Central memory CD8-positive, alpha-beta T cell (primary cell): ENCODE measurements at places on chromosomes 2 and 18.

DNA sequence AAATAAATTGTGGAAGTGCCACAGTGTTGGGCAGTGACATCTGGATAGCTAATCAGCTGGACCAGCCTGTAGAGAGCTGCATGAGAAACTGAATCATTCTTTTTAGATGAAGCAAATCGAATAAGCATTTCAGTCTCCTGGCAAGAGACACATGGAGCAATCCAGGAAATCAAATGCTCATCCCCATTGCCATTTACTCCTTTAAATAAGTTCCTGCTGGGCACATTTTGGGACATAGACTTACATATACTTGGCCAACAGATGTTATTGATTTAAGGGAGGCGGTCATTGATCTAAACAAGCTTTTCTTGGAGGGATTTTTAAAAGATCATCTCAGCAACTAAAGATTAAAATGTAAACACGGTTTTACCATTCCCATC lies 307.1 kb downstream of the STK39 start:
- no peak for DNase-seq

DNA sequence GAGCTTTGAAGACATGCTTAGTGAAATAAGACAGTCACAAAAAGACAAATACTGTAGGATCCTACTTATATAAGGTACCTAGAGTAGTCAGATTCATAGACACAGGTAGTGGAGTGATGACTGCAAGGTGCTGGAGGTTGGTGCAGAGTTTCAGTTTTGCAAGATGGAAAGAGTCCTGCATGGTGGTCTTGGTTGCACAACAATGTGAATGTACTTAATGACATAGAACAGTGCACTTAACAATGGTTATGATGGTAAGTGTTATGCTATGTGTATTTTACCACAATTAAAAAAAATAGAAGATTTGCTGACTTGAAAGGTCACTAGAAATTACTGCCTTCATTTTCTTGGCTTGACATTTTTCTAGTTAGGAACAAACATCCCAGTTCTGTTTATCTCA lies 9.5 kb downstream of the CERS6 start:
- no peak for DNase-seq

- no peak for DNase-seq
Measured at GRCh38 chr18:48800466-48800865, 150.3 kb downstream of the SMAD7 start.

GRCh38 chr18:5546660-5547059 lies 2.9 kb upstream of the EPB41L3 start:
- DNase-seq, result no peak

DNA sequence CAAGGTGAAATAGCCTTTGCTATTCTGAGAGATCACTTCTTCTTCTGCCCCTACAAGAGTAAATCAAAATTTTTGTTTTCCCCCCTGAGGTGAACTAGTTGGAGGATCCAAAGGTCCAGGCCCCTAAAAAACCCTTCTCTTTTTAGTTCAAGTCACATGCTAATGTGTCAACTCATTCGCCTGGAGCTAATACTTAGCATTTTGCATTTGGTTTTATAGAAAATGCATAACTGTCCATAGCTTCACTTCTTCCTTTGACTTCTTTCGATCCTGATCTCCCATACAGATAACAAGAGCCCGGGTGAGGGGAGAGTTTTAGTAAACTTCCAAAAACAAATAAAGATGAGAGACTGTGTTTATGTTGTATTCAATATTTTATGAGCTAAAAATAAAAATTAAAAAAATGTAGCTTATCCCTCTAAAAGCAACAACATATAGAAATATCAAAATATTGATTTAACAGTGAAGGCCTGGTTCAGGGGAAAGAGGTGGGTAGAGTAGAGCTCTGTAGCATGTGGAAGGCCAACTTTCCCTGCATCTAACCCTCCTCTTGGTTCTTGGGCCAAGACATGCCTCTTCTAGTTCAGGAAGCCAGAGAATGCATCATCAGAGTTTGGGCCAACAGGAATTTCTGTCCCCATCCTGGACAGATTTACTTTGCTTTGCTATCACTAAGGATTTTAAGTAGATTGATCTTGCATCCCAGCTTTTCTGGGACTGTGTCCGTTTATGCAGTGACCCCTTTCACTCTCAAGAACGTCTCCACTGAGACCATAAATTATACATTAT lies 333.8 kb downstream of the ALK start:
- DNase-seq, result no peak

DNA sequence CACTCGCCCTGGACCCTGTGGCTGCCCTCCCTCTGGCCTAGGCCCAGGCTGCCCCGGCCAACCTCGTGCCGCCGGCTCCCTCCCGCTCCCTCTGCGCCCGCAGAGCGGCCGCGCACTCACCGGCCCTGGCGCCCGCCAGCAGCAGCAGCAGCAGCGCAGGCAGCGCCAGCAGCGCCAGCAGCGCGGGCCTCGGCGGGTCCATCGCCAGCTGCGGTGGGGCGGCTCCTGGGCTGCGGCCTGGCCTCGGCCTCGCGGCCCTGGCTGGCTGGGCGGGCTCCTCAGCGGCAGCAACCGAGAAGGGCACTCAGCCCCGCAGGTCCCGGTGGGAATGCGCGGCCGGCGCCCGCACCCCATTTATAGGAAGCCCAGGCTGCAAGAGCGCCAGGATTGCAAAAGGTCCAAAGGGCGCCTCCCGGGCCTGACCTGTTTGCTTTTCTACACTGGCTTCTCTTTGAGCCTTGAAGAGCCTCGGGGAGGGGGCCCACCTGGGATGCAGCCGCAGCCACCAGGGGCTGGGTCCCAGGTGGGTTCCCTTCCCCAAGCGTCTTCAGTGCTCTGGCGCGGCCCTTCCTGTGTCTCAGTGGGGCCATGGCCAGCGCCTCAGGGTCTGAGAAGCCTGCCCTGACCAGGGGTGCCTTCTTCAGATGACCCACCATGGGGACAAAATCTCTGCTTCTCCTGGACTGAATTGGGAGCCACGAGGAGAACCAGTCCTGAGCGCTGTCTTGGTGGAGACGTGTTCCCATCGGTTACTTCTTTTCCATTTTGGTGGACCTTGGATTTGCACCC lies at the start of gene APOB:
Gene APOB, minus strand, starts transcription at position 330 of the 789 bp plus-strand sequence. Its CDS starts 128 bp downstream, at position 202.
- no peak for DNase-seq

DNA sequence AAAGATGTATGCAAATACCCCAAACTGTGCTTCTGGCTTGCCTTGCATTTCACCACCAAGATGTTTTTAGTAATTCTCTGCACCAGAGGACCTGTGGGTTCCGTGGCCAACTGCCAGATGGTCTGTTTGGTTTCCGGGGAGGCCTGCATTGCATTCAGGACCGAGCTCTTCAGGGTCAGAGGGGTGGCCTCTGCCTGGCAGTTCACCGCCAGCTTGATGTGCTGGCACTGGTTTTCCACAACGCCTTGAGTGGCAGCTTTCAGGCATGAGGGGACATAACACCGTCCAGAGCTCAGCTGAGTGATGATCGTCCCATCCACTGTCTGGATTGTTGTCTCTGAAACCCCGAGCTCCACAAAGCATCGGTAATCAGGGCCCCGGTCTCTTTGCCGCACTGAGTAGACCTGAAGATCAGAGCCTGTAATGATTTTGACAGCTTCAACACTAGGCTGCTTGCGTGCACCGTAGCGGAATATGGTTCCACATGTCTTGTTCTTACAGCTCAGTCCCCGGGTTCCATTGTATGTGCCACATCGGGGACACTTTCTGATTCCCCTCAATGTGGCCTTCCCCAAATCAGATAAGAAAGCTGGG lies 9.4 kb downstream of the C2orf42 start:
- no peak for DNase-seq

DNA sequence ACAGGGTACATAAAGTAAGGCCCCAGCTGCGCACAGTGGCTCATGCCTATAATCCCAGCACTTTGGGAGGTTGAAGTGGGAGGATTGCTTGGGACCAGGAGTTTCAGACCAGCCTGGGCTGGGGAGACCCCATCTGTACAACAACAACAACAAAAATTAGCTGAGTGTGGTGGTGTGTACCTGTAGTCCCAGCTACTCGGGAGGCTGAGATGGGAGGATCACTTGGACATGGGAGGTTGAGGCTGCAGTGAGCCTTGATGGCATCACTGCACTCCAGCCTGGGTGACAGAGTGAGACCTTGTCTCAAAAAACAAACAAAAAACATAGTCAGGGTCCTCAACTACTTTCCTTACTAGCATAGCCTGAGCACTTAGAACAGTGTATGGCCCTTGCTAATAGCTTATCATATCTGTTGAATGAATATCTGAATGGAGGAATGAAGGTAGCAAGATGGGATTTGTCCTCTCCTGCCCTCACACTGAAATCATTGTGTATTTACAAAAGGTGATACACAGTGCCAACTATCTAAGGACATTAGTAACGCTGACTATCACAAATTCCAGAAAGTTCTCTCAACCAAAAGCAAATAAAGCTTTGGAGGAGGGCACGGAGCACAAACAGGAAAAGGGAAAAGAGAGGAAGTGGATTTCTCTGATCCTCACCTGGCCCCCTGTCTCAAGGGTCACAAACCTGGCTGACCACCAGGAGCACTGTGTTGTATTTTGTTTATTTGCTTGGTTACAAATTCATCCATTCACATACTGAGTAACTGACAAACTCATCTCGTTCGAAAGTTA lies 38.1 kb downstream of the L3MBTL4 start:
- DNase-seq, result no peak

- no peak for DNase-seq
Measured at GRCh38 chr2:221100467-221101089, 471.5 kb downstream of the EPHA4 start.

- DNase-seq, result no peak
Measured at GRCh38 chr2:174856447-174856846, 92.2 kb upstream of the CHRNA1 start.

GRCh38 chr18:63191413-63191812 lies 128.2 kb downstream of the BCL2 start:
- no peak for DNase-seq

GRCh38 chr2:11945139-11946126 lies 199.0 kb downstream of the LPIN1 start:
- DNase-seq, result no peak

DNA sequence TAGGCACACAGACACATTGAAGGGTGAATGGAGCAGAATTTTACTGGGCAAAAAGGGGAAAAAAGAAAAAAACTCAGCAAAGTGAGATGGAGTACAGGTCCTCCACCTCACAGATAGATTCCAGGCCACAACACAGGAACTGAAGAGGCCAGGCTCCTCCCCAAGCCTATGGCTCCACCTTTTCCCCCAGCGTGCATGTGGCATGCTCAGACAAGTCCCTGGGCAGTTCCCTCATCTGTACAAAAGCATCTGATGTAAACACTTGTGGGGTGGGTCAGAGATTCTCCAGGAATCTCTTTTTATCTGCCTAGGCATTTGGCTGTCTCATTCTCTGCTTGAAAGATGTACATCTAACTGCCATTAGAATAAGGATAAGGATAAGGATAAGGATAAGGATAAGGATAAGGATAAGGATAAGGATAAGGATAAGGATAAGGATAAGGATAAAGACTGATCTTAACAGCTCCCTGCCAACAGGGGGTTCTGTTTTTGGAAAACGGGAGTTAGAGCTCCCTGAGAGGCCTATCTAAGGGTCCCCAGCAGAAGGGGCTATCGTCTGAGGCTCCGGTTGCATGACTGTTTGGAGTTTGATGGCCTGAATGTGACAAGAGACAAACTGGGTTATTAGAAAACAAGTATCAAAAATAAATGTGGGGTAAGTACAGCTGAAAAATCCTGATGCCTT lies 17.2 kb upstream of the ASXL3 start:
- no peak for DNase-seq

DNA sequence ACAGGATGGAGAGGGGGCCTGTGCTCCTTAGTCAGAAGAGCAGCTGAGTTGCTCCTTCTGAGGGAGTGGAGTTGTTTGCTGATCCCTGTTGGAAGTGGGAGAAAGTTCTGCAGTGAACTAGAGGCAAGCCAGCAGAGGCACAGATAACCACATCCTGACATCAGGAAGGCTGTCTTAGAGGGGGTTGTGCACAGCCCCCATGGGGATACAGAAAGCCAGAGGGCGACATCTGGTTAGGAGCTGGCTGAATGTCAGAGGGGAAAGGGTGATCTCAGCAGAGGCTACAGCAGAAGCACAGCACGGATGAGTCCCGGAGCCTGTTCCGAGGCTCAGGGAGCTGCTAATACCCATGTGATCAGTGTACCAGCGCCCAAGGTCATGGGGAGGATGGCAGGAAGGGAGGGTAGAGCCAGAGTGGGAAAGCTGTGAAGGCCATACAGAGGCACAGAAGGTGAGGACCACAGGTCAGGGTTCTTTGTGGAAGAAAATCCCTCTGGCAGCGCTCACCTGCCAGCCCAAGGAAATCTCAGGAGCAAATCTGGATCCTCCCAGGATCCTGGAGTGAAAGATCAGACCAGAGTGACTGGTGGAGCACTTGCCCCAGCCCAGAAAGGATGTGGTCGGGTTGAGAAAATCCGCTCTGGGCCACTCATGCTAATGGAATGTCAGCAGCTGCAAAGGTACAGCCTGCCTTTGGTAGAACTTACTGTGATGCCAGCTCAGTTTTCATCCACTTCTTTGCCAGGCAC lies 111.8 kb downstream of the STPG4 start:
- no peak for DNase-seq

DNA sequence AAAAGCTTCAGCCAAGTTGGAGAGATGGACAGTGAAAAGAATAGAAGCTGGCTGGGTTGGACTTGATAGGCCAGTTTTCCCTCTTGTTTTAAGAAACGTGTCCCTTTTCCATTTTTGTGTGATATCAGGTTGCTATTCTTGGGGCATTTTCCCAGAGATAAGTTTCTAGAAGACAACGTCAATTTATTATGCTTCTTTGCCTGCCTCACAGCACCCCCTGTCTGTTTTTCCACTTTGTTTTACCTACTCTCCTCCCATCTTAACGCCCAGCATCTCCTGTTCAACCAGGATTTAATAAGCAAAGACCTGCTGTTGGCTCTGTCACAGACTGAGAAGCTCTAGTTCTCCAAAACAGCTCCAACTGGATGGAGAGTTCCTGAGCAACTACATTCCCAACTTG lies 317.8 kb upstream of the ZNF521 start:
- DNase-seq, result no peak

- no peak for DNase-seq
Measured at GRCh38 chr2:74025971-74026612, 41.4 kb downstream of the TET3 start.

- DNase-seq, result no peak
Measured at GRCh38 chr2:48445091-48445725, 84.7 kb upstream of the STON1 start.

- no peak for DNase-seq
Measured at GRCh38 chr2:46148369-46148736, 148.9 kb upstream of the EPAS1 start.

DNA sequence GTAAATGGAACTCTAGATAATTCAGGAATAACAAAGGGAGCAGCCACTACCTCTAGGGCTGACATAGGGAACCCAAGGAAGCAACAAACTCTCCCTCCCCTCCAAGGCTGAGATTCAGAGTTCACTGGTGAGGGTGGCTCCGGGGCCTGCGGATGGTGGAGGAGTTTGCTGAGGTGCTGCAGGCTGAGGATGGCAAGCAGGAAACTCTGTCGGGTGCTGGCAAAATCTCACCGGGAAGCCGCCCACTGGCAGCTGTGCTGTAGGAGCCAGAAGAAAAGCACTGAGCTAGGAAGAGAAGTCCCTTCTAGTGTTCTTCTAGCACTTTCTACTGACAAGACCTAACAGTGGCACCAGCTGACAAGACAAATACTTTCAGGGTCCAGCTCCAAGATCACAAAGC lies 12.5 kb upstream of the HAAO start:
- no peak for DNase-seq

- DNase-seq, result no peak
Measured at GRCh38 chr2:199509403-199509802, 51.7 kb upstream of the SATB2 start.

GRCh38 chr18:58831606-58832005 lies 33.1 kb upstream of the ZNF532 start:
- no peak for DNase-seq

GRCh38 chr2:206693399-206694137 lies 24.6 kb downstream of the DYTN start:
- DNase-seq, result no peak
